ENCODE measurements at places on chromosomes 3 and 15. TPM values are rescaled to one million over a fixed set of nuclear protein-coding genes. Genes with fewer than 3 reads are reported as not detected.

EMC7 gene
- total RNA-seq: 57.1 TPM

OIP5 gene
- 5.1 TPM for total RNA-seq

CYP19A1 gene
- total RNA-seq: 9.5 TPM

GTPBP8 gene
- total RNA-seq: 32.5 TPM

Measured in articular chondrocyte of knee joint (primary cell).